ENCODE measurements at places on chromosomes 2 and 18. TPM values are rescaled to one million over a fixed set of nuclear protein-coding genes. Genes with fewer than 3 reads are reported as not detected.

Gene CCDC150
- 5.3 TPM for total RNA-seq

Gene MERTK
- total RNA-seq: 2.2 TPM

Gene RNF152
- total RNA-seq: 0.13 TPM

Gene PLCD4
- total RNA-seq: 0.37 TPM

Gene CRYBA2
- total RNA-seq: not detected

Gene PPP1R1C
- 0.86 TPM for total RNA-seq

Gene CCT4
- 318 TPM for total RNA-seq

Gene NT5C1B
- not detected for total RNA-seq

Gene SLC11A1
- 0.08 TPM for total RNA-seq

Gene GPR45
- not detected for total RNA-seq

Gene FER1L5
- total RNA-seq: 0.03 TPM

Gene SRD5A2
- 0.06 TPM for total RNA-seq

Gene NETO1
- not detected for total RNA-seq
